Right lobe of liver (tissue), 6 donors: ENCODE measurements at places on chromosomes 16 and 17.

- DNase-seq: no peak
These were observed 2.3 kb upstream of the HSD3B7 start for GRCh38 chr16:30982548-30983288.

- no peak for DNase-seq
These were observed 5.0 kb downstream of the MLLT6 start for GRCh38 chr17:38709864-38710603.

GRCh38 chr16:28187595-28188004 lies 24.2 kb downstream of the XPO6 start:
- DNase-seq: no peak

DNA sequence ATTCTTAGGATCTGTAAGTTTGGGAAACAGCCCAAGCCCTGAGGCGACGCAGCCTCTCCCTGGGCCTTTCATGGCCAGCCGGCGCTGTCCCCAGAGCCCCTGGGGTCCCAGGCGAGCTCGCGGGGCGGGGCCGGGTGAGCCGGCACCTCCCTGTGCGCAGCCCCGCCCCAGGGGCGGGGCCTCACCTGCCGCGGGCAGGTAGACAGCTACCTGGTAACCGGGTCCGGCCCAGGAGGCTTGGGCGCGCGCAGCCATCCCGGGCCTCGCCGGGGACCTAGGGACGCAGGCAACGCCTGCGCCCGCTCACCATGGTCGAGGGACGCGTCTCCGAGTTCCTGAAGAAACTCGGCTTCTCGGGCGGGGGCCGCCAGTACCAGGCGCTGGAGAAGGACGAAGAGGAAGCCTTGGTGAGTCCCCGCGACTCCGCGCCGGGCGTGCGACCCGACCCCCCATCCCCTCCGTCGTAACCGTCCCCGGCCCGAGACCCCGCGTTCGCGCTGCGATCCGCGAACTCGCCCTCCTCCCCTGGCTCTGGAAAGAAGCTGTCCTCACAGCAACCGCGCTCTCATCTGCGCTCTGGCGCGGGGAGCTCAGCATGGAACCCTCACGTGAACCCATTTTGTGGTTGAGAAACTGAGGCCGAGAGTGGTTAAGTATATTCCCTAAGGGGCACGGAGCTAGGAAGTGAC lies at the start of gene ATP2C2:
Gene ATP2C2 (plus strand): TSS at position 231 of the 689 bp plus-strand sequence. CDS start 78 bp downstream, at position 309.
- DNase-seq: no peak

DNA sequence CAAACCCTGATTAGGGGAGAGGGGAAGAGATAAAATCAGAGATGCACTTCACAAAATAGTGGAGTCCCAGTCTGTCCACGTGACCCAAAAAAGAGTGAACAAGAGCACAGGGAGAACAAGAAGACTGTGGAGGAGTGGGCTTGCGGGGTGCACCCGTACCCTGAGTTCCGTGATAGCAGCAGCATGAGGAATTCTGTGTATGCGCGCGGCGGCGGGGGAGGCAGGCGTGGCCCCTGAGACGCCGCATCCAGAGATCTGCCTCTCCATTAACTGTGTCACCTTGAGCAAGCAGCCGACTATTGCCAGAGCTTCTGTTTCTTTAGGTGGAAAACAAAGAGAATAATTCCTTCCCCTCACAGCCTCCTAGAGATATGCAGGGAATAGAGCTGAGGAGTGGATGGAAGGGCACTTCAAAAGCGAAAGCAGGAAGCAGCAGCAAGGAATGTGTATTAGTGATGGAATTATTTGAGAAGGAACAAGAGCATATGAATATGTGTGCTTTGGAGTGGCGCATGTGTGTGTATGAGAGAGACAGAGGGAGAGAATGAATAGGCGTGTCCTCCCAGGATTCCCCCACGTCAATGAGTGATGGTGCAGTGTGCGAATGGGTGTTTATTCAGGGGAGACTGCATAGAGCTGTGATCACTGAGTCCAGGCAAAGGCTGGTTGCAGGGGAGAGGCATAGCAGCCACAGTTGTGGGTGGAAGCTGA lies 10.4 kb upstream of the SOX9 start:
- DNase-seq: no peak

DNA sequence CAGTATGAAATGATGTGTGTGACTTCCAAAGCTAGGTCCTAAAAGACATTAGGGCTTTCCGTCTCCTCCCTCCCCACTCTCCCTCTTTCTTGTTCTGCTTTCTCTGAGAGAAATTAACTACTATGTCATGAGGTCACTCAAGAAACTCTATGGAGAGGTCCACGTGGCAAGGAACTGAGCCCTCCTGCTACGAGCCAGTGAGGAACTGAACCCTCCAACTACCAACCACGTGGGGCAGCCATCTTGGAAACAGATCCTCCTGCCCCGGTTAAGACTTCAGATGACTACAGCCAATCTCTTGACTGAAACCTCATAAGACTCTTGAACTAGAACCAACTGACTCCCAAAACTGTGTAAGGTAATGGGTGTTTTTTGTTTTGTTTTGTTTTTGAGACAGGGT lies 4.2 kb upstream of the ALOX15 start:
- no peak for DNase-seq

- peak; percentile 79 for DNase-seq
These were observed 5.7 kb downstream of the GRN start for GRCh38 chr17:44350733-44351226.

- peak; percentile 61 for DNase-seq
These were observed 8.1 kb upstream of the DNASE1 start for GRCh38 chr16:3646348-3646920.

DNA sequence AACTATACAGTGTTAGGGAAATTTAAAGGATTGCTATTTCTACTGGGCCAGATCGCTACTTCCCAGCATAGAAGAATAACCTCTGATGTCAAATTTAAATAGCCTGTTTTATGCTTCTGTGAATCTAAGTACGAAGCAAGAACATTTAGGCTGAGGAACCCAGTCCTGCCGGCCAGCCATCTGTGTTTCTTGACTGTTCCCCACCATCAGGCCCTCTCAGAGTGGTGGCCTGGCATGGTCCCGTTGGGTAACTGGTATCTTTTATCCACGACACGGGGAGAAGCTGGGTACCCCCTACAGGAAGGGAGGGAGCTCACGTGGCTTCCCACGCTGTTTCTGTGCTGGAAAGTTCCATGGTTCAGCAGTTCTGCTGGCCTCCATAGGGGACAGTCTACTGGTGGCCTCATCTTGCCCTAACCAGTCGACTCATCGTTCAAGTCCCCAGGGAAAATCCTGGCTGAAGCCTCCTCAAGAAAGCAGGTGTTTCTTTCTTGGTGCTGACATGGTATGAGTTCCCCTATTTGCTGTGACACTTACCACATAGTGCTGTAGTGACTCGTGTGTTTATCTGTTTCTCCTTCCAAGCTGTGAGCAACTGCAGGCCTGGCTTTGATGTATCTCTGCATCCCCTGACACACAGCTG lies 201.7 kb upstream of the NLRP1 start:
- no peak for DNase-seq

GRCh38 chr17:79085154-79085920 lies 10.7 kb downstream of the ENGASE start:
- no peak for DNase-seq

- no peak for DNase-seq
These were observed 28.7 kb downstream of the NLK start for GRCh38 chr17:28071179-28071578.

- no peak for DNase-seq
These were observed 17.6 kb downstream of the CLUAP1 start for GRCh38 chr16:3518292-3518985.

- peak; percentile 77 for DNase-seq
These were observed 10.0 kb downstream of the ATP5PD start for GRCh38 chr17:75036643-75037268.

DNA sequence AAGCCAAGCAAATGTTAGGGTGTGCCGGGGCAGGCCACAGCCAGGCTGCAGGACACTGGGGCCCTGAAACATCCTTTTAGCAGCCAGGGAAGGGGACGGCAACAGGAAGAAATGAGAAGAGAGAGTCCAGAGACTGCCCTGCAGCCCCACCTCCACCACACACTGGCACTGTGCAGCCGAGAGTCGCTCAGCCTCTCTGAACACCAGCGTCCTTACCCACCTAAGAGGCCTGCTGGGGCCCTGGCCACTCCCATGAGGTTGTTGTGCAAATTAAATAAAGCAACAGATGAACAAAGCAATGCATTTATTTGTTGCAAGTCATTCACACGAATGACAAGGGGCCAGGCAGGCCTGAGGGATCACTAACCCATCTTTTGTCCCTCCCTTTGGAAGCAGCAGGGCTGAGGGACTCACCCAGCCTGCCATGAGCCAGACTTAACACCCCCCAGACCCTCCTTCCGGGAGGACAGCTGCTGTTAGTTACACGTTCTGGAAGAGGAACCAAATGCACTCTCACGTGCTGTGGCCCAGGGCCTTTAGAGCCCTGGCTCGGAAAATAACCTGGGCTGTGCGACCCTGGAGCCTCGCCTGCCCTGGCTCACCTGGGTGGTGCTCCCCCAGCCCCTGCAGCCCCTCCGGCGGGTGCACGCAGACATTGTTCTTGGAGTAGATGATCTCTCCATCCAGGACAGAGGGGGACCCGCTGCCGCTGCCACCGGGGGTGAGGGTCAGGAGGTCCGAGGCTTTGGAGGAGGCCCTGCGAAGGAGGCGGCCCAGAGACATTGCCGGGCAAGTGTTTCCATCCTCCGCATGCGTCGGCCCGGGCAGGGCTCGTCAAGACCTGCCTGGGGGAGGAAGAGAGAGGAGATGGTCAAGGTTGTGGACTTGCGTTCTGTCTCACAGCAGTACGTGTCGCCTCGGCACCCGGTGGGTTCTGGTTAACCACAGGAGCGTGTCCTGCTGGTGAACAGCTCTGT lies 22.6 kb downstream of the TBC1D16 start:
- DNase-seq: peak; percentile 16

- DNase-seq: no peak
These were observed 278.4 kb upstream of the IRX5 start for GRCh38 chr16:54652201-54652770.

GRCh38 chr16:66880288-66881013 lies at the start of gene PDP2:
TSS of gene PDP2 (plus strand) at chr16:66880515. CDS start at chr16:66884285, 3,770 bp downstream.
- peak; percentile 97 for DNase-seq

DNA sequence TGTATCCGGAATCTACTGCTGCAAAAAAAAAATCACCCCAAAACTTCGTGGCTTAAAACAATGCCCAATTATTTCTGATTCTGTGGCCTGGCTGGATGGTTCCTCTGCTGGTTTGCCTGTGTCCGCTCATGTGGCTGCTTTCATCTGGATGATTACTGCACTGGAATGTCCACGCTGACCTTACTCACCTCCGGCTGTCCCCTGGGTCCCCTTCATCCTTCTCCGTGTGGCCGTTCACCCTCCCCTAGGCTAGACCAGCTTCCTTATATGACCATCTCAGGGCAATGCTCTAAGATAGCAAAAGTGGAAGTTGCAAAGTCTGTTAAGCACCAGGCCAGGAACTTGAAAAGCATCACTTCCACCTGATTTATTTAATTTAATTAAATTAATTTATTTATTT lies 31.4 kb upstream of the SPNS2 start:
- DNase-seq: no peak

DNA sequence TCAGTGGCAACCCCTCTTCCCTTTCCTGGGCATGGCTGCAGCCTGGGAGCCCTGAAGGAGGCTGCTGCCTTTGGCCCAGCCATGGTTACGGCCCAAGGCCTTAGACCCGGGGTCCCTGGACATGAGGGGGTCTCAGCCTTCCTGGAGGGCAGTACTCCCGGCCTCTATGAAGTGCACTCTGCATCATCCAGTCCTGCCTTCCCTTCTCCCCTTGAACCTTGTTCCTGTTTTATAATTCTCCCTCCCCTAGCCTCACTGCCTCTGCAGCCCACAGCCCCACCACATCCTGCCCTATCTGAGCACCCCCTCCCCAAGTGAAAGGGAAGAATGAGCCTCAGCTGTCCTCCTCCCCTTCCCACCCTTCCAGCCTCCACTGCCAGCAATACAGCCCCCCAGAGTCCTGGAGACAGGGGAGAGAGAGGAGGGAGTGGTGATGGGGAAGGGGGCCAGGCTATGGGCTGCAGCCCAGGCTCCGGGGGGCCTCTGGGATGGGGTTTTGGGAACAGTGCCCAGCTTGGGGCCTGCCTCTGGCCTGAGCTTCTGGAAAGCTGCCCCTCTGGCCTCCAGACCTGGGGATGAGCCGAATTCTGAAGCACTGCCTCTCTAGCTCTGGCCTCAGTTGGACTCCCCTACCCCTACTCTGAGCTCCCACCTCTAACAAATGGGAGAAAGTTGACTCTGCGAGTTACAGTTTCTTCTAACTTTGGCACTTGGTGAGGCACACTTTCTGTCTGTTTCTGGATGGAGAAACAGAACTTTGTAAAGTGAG lies 7.6 kb downstream of the CCR7 start:
- peak; percentile 35 for DNase-seq

- DNase-seq: no peak
These were observed 10.5 kb downstream of the FTO start for GRCh38 chr16:53714205-53715022.
